ENCODE measurements at places on chromosomes 4 and X.
A peak's percentile ranks its signal among the peaks of the same experiment; 100 is the strongest.

DNA sequence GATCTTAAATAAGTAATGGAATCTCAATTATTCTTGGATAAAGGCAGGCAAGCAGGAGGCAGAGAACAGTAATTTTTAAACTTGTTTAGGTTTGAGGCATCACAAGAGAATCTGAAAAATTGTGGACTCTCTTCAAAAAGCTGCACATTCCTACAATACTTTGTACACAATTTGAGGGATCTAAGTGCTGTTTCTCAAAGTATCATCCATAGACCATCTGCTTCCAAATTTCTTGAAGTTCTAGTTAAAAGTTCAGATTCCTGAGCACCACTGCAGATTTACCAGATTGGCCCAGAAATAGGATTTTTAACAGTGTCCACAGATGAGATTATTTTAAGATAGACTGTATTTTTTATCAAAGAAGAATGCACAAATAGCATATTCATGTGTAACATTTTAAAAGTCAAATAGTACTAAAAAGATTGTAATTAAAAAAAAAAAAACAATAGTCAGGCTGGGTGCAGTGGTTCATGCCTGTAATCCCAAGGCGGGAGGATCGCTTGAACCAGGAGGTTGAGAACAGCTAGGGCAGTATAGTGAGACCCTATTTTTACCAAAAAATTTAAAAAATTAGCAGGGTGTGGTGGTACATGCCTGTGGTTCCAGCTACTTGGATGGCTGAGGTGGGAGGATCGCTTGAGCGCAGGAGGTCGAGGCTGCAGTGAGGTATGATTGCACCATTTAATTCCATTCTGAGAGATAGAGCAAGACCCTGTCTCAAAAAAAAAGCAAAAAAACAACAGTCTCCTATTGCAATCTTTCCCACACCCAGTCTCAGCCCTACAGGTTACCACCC is 14.2 kb upstream of the FNIP2 start:
- DNase-seq = peak; percentile 39

- DNase-seq = peak; percentile 0
Measured at GRCh38 chrX:5051831-5052491, 1176.7 kb downstream of the NLGN4X start.

GRCh38 chr4:56372774-56373173 is 14.5 kb downstream of the AASDH start:
- peak; percentile 29 for DNase-seq

DNA sequence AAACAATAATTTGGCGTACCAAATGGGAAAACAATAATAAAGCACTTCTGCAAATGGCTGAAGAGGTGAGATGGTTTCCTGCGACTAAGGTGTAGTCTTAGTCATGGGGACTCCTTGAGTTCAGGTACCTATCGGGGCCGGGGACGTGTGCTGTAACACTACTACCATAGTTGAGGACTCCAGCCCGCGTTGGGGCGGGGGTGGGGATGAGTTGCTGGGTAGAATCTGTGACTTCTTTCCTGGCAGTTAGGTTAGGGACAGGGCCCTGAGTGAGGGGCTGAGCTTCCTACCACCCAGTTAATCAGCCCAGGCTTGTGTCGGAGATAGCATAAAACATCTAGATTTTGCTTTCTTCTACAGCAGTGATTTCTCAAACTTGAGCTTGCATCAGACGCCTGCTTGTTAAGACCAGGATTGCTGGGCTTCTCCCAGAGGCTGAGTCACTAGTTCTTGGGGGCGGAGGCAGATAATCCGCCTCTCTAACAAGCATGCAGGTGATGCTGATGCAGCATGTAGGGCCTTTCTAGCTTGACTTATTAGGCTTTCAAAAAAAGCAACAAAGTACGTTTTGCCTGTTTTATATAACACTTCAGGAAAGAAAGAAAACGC is 30.2 kb downstream of the RBBP7 start:
- DNase-seq = peak; percentile 70

GRCh38 chr4:79663141-79663540 is 255.1 kb upstream of the GK2 start:
- no peak for DNase-seq

- no peak for DNase-seq
Measured at GRCh38 chr4:186878203-186878776, 154.6 kb upstream of the FAT1 start.

GRCh38 chrX:41542135-41542534 is 95.0 kb downstream of the NYX start:
- peak; percentile 25 for DNase-seq

DNA sequence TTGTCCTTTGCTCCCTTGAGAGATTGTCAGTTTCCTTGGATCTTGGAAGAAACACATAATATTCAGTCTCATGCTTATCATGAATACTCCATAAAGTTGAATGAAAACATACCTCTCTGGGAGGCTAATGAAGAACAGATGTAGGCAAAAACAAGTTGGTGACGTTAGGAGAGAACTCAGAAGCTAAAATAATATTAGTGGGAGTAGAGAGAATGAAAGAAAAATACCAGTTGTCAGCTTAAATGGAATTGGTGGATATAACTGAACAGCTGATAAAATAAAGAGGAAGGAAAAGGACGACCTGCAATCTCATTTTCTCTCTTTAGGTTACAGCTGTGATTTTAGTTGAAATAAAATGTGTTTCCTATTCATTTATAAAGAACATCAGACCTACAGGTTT is 124.8 kb downstream of the SNCA start:
- peak; percentile 9 for DNase-seq

DNA sequence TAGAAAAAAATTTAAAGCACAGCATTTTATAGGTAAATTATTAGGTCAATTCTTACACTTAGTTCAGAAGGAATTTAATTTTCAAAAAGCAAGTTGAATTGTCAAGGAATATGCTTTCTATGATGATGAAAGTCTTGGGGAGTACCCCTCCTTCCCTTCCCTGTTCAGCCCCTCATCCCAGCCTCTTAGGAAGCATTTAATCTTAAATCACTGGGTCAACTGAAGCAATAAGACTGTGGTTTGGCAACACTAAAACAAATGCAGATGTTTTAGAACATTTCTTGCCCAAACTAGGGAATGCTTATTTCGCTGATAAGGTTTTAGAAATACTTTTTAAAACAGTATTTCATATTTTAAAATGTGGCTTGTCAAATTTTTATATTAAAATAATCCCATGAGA is 19.1 kb upstream of the ARSJ start:
- DNase-seq = no peak

GRCh38 chr4:99826016-99826415 is 9.4 kb downstream of the DAPP1 start:
- no peak for DNase-seq

DNA sequence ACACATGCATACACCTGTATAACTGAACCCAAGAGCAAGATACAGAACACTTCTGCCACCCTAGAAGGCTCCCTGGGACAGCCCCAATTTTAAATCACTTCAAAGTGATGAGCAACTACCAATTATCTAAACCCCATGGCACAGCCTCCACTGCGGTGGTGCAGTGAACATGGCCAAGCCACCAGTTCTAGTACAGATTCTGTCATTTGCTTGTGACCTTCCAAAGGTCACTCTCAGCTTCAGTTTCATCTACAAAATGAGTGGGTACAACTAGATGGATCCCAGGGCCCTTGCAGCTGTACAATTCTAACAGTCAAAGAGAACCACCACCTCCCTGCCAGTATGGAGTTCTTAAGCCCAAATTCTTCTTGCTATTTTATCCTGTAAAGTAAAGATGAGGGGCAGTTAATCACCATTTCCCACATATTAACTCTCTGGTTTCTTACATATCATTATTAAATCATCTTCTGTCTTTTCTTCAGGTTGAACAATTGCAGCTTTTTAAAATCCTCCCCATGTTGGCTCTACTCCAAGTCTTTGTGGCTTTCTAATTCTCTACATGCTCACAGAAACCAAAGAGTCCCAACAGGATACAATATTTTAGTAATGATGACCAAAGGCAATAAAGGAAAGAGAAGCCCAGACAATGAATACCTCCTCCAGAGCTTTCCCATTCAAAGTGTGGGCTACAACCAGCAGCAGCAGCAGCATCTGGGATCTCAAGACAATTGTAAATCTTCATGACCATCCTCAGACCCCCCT is 39.0 kb upstream of the GPM6B start:
- DNase-seq = no peak

GRCh38 chr4:181671672-181672071 is 571.5 kb upstream of the TENM3 start:
- DNase-seq = no peak

DNA sequence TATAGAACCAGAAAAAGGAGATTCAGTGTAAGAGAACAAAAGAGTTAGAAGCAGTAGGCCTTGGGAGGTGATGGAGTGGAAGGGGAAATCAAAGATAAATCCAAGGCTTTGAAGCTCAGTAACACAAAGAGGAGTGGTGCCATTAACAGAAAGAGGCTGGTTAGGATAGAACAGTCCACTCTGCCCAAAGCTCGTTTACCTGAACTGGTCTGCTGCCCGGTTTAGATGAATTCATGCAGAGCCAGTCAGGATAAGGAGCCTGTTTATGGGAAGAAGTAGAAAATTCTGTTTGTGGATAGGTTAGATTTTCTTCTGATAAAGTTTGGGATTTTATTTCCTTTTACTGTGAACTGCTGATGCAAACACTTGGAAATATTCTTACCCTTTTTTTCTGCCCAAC is 80.6 kb downstream of the HMGB2 start:
- DNase-seq = no peak

DNA sequence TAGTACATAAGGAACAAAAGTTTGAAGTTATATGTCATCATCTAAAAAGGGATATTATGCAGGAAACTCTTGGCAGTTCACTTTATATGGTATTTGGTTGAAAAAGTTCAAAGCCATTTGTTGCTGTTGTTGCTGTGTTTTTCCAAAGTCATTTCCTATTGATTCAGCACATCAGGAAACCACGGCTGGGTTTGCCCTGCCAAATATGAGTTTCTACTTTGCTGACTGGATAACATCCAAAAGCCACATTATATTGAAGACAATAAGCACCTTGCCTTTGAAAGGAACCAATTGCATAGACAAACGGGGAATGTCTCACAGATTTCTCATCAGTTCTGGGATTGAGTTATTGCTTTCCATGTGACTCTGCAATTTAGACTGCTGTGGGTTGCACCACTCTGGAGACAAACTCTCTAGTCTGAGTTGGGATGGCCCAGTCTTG is 206.1 kb downstream of the SLC39A8 start:
- DNase-seq = peak; percentile 2

DNA sequence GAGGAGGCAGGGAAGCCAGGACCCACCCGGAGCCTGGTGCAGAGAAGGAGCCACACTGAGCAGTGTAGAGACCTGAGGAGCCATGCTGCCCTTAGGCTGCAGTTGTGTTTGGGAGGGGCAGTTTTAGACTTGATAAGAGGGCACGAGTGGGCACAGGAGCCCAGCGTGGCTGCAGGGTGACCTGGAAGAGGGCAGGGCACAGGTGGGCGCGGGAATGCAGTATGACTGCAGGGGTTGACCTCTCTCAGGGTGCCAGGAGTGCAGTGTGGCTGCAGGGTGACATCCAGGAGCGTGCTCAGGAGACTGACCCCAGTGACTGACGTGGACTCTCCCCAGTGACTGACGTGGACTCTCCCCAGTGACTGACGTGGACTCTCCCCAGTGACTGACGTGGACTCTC is 14.6 kb upstream of the WDR1 start:
- DNase-seq = no peak

DNA sequence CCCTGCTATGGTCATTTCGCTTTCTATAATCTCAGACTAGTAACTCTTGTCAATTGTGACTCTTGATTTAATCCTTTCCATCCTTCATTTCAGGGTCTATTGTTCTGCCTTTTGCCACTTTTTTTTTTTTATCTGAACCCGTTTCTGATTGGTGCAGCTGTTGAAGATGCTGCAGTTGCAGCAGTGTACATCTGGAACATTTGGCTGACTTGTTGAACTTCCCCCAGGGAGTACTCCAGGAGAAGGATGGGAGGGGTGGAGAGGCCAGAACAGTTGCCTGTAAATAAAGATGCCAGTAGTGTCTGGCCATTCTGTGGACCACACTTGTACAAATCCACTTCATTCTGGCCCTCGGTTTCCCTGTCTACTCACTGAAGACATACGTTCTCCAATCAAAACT is 1.0 kb upstream of the EDA start:
- DNase-seq = no peak

DNA sequence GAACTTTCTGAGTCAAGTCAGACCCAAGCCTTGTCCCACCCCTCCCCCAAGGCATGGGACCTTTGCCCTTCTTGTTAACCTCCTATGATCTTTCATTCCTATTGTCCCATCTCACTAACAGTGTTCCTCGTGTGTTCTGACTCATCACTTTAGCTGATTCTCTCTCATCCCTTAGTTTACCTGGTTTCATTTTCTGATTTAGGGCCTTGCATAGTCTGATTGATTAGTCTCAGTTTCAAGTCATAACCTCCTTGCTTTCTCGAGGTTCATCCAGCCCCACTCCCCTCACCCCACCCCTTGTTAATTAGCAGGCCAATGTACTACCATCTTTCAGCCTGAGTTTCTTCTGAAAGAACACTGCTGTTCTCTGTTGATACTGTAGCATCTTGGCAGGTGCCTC is 517.4 kb downstream of the RPA4 start:
- DNase-seq = peak; percentile 41

DNA sequence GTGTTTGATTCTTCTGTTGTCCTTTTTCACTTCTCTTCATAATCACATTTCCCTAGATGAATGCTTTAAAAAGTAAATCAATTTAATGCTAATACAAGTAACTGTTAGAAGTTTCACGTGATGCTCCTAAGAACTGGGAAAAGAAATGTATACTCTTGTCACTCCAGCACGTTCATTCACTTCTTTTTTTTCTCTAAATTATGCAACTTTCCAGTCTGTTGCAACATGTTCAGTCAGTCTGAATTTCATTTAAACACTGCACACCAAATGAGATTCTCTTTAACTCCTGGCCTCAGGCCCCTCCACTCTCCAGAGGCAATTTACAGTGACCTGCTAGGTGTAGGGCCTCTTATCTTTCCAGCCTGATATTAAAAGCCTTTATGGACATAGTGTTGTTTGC is 321.9 kb downstream of the HS3ST1 start:
- DNase-seq = no peak

- no peak for DNase-seq
Measured at GRCh38 chr4:77014256-77014655, 61.5 kb downstream of the CCNI start.

DNA sequence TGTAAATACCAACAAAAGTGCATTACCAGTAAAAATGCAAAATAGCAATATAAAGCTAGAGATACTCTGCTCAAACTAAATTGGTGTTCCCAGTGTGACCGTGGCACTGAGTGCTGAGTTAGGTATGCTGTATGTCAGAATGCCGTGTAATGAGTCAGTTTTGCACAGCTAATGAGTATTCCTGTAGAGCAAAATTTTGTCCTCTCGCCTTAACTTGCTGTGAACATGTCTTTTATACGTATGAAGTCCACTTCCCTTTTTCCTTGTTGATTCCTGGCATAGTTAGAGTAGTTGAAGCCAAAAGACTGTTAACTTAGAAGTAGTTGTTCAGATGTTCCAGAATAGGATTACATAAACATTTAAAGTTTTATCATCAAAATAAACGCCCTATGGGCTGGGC is 11.5 kb downstream of the DCLK2 start:
- no peak for DNase-seq
